T-helper 22 cell (primary cell): ENCODE measurements at places on chromosomes 11 and 22.

GRCh38 chr11:122776546-122776945 lies 61.8 kb upstream of the CRTAM start:
- no peak for DNase-seq

DNA sequence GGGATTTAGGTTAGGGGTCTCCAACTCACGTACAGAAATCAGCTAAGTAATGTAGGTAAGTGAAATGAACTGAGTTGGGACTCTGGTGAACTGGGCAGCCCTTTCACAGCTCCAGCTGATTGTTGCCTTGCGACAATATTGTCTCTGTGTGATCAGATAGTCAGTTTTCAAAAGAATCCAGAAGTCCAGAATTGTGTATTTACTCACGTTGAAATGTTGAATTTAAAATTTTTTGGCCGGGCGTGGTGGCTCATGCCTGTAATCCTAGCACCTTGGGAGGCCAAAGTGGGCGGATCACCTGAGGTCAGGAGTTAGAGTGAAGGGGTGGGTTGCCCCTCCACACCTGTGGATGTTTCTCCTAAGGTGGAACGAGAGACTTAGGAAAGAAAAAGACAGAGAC lies 18.8 kb upstream of the WDR74 start:
- DNase-seq, result no peak

- no peak for DNase-seq
These were observed 3.7 kb upstream of the GAL start for GRCh38 chr11:68680541-68681231.

DNA sequence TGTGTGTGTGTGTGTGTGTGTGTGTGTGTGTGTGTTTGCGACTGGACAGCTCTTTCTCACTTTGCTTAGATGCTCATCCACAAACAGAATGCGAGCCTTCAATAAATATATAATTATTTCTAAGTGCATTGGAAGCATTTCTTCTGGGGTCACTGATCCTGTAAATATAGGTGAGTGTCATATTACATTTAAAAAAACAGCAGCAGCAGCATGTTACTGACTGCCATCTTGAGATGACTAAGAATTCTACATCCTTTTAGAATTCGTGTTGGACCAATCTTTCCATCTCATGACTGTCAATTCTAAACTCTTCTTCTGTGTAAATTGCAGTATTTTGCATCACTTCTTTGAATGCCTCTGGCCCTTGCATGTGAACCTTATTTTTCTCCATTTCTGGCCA lies 238.0 kb upstream of the DDI1 start:
- DNase-seq, result no peak

- no peak for DNase-seq
These were observed 45.3 kb upstream of the WNT11 start for GRCh38 chr11:76251576-76251975.

GRCh38 chr11:46100670-46101069 lies 20.6 kb downstream of the PHF21A start:
- no peak for DNase-seq

DNA sequence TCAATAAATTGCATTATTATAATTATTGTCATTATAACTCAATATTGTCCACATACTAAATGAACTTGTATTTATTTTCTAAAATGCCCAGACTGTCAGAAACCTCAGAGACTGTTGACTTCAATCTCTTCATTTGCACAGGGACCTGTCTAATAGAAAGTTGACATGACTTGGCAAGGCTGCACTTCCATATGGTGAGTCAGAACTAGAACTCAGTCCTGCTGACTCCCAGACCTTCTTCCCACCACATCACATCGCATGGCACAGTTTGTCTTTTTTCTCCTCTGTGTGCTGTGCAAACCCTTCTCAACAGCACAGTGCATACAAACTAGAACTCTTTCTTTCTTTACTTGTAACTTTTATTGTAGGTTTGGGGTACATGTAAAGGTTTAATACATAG lies 215.1 kb upstream of the BLID start:
- no peak for DNase-seq

DNA sequence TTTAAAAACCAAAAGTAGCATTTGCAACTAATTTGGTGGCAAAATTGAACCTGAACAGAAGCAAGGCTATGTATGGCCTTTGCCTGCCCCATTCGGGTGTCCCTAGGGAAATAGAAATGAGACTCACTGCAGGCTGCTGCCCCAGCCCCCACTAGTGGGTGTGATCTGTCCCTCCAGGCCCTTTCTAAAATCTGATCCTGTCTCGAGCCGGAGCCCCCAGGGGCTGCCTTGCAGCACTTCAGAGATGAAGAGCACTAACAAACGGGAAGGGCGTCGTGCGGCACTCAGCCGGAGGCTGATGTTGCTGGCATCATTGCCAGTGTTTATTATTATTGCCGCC lies 43.2 kb downstream of the CD82 start:
- DNase-seq, result no peak
